ENCODE measurements at places on chromosomes 5 and 9.

DNA sequence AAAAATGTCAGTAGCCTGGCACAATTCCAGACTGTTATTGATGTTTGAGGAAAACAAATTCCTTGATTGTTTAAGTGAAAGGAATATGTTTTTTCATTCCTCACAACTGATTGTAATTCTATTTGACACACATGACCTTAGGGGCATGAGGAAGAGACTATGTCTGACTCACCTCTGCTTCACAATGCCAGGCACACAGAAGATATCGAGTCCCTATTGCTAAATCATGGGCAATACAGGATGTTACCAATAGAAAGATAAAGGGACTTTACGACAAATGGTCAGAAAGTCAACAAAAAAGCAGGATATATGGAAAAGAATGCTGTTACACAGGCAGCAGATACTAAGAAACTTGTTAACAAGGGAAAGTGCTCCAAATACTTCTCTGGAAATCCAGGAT, 1903.5 kb downstream of the EFNA5 start:
- no peak for DNase-seq

DNA sequence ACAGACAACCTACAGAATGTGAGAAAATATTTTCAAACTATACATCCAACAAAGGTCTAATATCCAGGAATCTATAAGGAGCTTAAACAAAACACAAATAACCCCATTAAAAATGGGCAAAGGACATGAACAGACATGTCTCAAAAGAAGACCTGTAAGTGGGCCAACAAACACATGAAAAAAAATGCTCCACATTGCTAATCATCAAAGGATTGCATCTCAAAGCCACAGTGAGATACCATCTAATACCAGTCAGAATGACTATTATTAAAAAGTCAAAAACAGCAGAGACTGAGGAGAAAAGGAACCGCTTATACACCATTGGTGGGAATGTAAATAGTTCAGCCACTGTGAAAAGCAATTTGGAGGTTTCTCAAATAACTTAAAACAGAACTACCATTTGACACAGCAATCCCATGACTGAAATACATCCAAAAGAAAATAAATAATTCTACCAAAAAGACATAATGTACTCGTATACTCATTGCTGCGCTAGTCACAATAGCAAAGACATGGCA, 39.1 kb upstream of the C5orf63 start:
- DNase-seq, result no peak

DNA sequence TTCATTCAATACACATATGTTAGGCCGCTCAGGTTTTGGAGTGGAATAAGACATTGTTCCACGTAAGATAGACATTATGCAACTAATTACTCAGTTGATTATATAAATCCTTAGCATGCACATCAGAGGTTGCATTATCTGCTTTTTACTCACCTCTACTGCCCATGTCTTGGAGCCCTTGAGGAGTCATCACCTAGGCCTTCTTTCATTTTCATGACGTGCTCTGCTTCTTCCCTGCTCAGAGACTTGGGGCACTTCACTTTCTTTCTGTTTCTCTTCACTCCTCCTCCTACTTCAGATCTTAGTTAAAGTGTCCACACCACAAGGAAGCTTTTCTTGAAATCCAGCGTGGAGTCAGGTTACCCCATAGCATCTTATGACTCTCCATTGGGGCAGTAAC, 241.1 kb downstream of the TLR4 start:
- DNase-seq, result no peak

GRCh38 chr5:176844706-176845391, 34.5 kb downstream of the UNC5A start:
- no peak for DNase-seq

GRCh38 chr9:134551644-134552348, 89.8 kb upstream of the COL5A1 start:
- DNase-seq, result no peak

DNA sequence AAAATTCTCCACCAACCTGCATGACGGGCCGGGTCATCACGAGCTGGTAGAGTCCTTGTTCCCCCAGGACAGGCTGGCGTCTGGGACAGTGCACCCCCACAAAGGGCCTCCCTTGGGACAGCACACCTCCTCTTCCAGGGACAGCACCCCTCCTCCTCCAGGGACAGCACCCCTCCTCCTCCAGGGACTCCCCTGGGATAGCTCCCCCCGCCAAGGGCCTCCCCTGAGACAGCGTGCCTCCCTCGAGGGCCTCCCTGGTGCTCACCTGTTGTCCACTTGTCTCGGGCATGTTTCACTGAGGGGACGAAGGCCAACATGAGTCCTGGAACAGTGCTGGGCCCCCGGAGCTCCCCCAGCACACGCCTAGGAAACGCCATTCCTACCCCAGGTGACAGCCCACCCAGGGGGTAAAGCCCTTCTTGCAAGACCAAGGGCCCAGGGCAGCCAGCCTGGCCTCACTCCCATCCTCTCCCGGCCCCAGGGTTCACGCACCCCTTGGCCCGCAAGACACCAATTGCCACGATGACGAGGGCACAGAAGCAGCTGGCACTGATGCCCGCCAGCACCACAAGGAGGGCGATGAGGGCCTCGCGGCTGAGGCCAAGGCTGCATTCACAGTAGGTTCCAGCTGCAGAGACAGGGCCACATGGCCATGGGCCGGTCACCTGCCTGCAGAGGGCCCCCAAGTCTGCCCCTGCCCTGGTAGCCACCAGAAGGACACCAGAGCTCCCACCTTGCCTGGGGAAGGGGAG, 531 bp downstream of the TMEM210 start:
- DNase-seq, result no peak

- no peak for DNase-seq
These were observed 911 bp upstream of the PIK3R1 start for GRCh38 chr5:68214482-68215207.

- no peak for DNase-seq
These were observed 13.4 kb downstream of the PCSK5 start for GRCh38 chr9:75903785-75904360.

GRCh38 chr9:108209132-108209685, 646.6 kb downstream of the ACTL7B start:
- DNase-seq, result no peak

DNA sequence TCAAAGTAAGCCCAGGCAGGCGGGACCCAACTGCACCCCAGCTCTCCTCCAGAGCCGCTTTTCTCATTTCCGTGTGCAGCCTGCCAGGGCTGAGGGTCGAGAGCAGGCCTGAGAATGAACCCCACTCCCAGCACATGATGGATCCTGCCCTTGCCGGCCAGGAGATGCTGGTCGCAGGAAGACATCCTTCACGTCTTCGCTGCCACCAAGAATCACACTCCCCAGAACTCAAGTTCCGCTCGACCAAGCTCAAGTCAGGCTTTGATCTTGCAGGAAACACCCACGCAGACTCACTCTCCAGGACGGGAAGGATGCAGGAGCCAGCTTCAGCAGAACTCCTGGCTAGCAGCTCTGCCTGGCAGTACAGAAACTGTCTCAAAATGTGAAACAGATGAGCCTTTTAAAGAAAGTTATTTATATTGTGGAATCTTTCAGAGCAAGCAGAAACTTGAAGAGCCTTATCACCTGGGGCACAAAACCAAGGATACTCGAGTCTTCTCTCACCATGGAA, 102.4 kb downstream of the ROR2 start:
- no peak for DNase-seq

- DNase-seq, result no peak
These were observed 38.5 kb upstream of the NR4A3 start for GRCh38 chr9:99782962-99783718.

GRCh38 chr5:119418606-119419100, 33.6 kb upstream of the HSD17B4 start:
- DNase-seq, result no peak

DNA sequence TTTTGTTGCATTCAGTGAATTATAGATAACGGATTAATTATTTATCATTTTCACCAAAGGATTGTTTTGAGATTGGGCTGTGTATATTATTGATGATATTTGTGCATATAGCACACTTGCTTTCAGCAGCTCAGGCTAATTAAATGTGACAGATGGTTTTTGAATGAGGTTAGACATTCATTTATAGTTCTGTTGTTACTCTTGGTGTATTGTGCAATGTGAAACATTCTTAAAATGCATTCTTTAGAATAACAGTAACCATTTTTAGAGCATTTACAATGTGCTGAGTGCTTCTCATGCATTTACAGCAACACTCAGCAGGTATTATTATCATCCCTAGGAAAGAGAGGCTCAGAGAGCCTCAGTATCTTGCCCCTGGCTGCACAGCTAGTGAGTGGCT, 23.8 kb downstream of the NANS start:
- DNase-seq, result no peak

- DNase-seq, result no peak
These were observed 17.3 kb upstream of the RUFY1 start for GRCh38 chr5:179533024-179533423.

DNA sequence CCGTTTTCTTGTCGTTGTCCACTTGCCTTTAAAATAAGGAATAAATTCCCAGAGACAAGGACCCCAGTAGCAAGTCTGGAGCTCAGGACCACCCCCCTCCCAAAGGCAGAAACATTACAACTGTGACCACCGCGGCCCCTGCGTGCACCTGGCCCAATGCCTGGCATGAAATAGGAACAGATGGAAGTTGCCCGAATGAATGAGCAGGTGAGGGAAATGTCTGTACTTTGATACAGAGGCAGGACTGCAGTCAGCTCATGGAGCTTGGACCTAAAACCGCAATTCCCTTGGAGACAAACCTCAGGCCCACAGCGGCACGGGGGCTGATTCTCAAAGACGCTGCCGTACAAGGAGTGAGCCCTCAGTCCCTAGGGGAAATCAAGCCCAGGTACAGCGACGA, 55.3 kb upstream of the SARDH start:
- no peak for DNase-seq

DNA sequence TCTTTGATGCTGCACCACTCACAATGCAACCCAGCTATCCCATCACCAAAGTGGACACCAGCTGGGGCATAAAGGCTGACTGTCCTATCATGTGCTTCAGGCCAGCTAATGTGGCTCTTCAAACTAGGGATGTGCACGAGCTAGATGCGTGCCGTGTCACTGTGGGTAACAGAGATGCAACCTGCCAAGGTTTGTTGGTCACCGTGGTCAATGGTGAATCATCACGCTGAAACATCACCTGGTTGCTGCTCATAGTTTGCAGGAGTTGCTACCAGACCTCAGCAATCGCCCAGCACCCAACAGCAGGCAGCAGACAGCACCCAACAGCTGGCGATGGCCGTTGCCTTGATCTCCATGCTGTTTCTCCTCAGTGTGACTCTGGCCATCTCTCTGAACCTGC, 2.1 kb upstream of the PCDHGA1 start:
- no peak for DNase-seq

DNA sequence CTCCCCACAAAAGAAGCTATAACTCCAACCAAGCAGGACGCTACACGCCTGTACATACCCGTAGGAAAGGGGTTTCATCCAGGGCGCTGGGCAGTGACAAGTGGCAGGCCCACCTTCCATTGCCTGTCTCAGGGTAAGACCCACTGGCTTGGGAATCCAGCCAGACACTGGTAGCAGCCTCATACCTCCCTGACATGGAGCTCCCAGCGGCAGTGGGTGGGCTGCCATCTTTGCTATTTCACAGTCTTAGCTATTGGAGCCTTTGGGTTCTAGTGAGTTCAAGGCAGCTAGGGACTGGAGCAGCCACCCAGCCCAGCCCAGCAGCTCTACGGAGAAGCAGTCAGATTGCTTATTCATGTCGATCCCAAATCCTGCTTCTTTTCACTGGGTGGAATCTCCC, 3.4 kb upstream of the IFNA10 start:
- DNase-seq, result no peak

- no peak for DNase-seq
These were observed 41.6 kb upstream of the EXOC3 start for GRCh38 chr5:401146-402034.

Measured in activated naive CD8-positive, alpha-beta T cell treated with anti-CD3 and anti-CD28 coated beads, Interleukin-2, amount 50 U/mL, for 16 hours (primary cell).